T-cell (primary cell): ENCODE measurements at places on chromosomes 13 and 19.

- no peak for DNase-seq
These were observed 1.7 kb downstream of the SMIM24 start for GRCh38 chr19:3478409-3479176.

DNA sequence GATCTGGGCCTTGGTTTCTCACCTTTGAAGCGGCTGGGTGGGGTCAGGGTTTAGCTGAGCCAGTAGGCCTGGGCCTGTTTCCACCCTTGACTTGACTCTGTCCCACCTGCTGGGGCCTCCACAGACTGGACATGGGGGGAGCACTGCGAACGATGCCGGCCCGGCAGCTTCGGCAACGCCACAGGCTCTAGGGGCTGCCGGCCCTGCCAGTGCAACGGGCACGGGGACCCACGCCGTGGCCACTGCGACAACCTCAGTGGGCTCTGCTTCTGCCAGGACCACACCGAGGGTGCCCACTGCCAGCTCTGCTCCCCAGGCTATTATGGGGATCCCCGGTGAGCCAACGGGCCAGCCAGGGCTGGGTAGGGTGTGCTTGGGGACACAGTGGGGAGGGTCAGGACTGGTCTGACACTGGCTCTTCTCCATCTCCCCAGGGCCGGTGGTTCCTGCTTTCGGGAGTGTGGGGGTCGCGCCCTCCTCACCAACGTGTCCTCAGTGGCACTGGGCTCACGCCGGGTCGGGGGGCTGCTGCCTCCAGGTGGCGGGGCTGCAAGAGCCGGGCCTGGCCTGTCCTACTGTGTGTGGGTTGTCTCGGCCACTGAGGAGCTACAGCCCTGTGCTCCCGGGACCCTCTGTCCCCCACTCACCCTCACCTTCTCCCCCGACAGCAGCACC, 28.0 kb downstream of the MEGF8 start:
- DNase-seq: no peak

DNA sequence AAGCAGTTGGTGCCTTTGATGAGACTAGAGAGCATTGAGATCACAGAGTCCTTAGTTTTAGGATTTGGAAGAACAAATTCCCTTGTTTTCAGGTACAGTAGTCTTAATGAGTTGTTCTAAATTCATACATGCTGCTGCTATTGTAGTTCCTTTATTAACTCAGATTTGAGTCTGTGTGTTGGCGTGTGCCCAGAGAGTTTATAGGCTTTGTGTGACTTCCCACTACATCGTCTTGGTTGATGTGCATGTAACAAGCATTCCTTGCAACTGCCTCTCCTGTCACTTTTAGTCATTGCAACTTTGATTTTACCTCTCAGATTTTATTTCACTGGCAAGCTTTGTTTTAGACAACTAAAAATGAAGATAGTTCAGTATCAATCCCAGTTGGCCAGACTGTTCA, 135.5 kb downstream of the ZAR1L start:
- no peak for DNase-seq

DNA sequence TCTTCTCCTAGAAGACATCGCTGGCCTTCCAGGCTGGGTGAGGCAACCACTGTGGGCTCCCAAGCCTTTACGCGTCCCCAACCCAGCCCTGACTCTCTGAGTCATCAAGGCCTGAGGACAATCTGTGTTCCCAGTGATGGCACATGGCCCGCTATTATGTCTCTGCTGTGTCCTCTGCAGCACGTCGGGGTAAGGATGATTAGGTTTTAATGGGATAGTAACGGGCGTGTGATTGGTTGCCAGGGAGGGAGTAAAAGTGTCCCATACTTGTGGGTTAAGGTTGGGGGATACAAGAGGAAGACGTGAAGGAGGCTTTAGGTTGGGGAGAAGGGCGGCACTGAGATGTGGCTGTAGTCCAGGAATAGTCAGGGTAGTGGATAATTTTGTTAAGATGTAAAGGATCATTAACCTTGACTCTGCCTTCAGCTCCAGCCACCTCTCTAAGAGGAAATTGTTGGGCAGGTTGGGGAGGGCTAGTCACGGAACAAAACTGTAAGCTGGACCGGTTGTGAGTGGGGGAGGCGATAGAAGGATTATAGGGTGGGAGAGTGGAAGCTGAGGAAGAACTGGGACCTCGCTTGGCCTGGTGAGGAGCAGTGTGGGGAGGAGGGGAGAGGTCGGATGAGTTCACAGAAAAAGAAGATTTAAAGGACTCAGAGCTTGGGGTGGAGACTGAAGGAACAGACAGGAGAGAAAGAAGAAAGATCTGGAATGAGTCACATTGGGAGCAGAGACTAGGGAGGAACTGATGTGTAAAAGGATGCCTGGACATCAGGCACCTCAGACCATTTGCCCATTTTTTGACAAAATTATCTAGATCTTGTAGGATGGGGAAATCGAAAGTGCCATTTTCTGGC, 27.9 kb upstream of the IGFL1 start:
- DNase-seq: no peak

DNA sequence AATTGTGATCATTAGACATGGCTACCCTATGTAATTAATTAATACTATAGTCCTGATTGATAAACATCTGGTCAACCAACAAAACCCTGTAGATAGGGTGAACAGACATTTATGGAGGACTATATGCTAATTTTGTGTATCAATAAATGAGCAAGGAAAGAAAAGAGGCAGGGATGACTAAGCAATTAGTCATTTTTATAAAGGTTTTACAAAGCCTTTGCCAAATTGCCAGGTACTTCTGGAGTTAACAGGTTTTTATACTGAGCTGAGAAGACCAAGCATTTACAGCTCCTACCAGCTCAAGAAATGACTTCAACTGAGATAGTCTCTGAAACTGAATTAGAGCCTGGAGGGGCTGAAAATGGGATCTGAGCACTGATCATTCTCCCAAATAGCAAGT, 186.8 kb upstream of the PRR20A start:
- DNase-seq: no peak

- no peak for DNase-seq
These were observed 124.5 kb downstream of the KDM4B start for GRCh38 chr19:5093297-5093928.

DNA sequence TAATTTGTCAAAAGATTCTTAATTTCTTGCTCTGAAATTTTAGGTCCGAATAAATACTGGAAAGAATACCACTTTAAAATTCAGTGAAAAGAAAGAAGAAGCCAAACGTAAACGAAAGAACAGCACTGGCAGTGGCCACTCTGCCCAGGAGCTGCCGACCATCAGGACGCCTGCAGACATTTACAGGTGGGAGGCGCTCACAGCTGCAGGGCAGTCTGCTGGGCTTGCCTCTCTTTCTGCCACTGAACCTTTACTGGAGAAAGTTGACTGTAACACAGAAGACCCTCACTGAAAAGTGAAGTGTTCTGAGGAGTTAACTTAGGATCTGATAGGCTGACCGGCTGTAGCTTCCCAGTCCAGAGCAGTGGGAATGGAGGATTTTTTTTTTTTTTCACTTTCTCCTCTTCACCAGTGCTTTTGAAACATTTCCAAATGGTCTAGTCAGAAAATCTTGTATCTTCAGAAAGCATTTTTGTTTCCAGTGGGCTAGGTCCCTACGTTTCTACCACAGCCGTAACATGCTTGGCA, 69.1 kb downstream of the URI1 start:
- DNase-seq: no peak

DNA sequence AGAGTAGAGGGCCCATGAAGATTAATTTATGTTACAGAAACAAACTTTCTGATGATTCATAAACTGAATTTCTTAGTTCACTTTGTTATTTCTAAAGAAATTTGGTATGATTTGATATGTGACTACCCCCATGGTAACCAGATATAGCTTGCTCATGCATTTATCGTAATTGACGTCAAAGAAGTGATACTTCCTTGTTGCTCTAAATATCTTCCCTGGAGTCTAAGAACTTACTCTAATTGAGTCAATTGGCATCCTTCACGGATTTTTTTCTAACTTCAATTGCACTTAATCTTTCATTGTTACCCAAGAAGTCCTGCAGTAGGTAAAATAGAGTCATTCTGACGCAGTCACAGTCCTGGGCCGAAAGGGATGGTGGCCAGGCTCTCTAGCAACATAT, 240.9 kb downstream of the GPC5 start:
- no peak for DNase-seq

DNA sequence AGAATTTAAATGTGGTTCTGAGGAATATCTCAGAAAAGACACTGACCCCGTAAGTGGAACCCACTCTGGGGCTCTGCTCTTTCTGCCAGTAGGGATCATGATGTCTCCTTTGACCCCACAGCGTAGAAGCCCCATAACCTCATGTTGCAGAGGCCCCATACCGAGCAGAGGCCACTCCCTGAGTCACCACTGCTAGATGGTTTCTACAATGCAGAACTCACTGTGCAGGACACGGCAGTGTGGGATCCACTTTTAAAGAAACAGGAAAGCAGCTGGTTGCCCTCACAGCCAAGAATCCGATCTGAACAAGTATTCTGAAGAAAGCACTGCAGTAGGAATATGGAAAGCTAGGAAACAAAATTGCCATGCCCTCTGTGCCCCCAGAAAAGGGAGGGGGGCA, 4.2 kb downstream of the SLC7A1 start:
- DNase-seq: no peak

- peak; percentile 13 for DNase-seq
These were observed 123.1 kb downstream of the CDK8 start for GRCh38 chr13:26377038-26377437.

- DNase-seq: peak; percentile 39
These were observed 31.9 kb upstream of the FEM1A start for GRCh38 chr19:4759388-4760284.

DNA sequence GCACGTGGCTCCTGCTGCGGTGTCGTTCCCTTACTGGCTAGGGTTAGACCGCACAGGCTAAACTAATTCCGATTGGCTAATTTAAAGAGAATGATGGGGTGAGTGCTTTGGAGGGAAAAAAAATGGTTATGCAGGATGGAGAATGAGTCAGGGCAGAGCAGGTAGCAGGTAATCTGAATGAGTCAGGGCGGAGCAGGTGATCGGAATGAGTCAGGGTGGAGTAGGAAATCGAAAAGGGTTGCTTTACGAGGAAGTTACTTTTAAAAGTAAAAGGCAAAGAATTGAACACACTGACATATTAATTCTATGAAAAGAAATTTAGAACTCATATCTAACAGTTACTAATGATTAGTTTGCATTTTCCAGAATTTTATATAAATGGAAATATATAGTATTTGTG, 335.5 kb downstream of the FOXO1 start:
- no peak for DNase-seq

DNA sequence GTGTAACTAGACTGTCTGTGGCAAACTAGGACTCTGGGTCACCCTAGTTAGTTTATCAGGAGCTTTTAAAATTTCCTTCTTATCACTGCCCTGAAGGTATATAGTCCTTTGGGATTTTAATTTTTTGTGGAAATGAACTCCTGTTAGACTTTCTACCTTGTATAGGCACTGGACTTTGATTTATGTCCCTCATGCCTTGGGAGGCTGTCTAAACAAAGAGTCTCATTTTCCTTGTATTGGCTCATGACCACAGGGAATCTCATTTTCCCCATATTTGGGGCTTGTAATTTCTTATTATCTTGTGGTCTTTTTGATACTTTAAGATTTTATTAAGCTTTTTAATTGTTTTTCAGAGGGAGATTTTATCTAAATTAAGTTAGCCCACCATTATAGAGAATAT, 21.4 kb downstream of the KCTD4 start:
- no peak for DNase-seq

- no peak for DNase-seq
These were observed 21.3 kb upstream of the F7 start for GRCh38 chr13:113084094-113084942.

DNA sequence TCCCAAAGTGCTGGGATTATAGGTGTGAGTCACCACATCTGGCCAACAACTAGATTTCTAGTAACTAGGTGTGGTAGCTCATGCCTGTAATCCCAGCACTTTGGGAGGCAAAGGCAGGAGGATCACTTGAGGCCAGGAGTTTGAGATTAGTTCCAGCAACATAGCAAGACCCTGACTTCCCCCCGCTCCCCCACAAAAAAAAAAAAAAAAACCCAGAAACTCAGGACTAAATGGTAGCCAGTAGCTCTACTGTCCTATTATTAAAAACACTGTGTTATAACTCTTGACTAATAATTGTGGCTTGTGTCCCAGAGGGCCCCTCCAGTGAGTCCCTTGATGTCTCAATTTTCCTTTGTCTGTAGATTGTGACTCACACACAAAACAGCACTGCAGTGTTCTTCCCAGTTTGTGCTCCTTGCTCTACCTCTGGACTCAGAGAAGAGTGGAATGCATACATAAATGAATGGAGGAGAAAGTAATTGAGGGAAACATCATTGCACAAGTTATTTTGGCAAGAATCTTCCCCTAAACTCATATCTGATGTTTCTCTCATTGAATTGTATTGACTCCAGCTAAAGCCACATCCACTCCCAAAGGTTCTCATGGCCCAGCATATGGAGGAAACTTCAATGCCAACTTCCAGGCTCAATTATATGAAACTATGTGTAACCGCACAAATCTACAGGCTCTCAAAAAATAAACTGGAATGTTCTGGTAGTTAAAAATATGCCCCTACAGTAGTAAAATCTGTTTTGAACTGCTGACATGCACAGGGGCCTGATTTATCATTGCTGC, 8.8 kb downstream of the TPT1 start:
- DNase-seq: no peak

GRCh38 chr19:4556597-4557127, 2.8 kb downstream of the SEMA6B start:
- no peak for DNase-seq

DNA sequence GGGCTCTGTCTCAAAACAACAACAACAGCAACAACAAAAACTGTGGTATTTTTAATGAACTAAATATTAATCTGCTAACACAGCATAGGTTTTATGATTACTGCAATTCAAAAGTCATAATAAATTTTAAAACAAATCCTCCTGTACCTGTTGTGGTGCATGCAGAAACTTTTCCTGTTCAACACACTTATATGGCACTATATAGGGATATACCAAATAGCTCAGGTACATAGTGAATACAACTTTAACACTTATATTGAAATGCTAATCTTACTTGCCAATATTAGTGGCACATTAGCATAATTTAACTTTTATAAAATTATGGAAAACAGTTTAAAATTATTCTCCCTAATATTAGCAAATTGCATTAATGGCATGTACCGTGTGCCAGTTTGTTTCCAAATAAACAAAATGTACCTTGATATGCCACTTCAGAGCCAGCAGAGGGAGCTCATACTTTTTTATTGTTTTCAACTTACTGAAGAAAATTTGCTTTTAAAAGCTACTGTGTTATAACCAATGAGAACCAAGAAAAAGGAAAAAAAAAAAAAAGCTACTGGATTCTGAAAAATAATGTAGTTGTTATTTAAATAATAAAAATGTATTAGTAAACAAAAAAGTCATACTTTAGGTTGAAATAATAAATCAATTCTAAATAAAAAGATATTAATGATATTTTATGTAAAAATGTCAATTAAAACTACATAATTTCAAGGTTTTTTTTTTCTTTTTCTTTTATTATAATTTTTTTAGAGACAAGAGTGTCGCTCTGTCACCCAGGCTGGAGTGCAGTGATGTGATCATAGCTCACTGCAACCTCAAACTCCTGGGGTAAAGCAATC, 18.0 kb upstream of the RBM26 start:
- no peak for DNase-seq
